ENCODE measurements at places on chromosomes 13 and 19.

DNA sequence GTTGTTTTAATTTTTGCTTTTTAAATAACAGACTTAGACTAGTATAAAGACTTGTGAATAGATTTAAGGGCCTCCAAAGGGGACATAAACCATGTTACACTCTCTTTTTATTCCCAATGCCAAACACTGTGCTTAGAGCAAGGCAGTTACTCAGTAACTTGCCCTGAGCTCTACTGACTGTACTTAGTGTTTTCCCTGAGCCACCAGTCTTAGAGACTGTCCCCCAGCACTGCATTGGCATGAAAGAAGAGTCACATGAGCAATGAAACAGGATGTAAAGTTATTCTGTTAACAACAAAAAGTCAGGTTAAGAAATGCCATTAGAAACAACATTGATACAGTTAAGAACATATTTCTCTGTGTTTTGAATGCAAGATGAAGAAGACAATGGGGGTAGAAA is 187.9 kb downstream of the TBC1D4 start:
- no peak for DNase-seq

DNA sequence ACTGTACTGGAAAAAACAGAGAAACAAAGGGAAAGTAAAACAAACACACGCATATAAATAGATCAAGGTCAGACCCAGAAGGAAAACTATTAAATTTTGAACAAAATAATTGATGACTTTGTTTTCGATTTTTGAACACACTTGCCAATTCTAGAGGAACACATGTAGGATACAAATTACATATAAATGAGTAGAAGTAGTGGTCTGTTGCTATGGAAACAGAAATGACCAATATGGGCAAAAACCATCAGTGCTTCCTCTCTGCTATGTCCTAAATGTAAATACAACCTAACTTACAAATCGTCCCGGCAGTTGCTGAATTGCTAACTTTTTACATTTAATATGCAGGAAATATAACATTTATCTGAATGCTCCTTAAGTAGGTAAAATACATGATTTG is 65.2 kb upstream of the POSTN start:
- no peak for DNase-seq

- DNase-seq, result peak; percentile 54
Observed at GRCh38 chr13:80340651-80341100, 250 bp downstream of the SPRY2 start.

DNA sequence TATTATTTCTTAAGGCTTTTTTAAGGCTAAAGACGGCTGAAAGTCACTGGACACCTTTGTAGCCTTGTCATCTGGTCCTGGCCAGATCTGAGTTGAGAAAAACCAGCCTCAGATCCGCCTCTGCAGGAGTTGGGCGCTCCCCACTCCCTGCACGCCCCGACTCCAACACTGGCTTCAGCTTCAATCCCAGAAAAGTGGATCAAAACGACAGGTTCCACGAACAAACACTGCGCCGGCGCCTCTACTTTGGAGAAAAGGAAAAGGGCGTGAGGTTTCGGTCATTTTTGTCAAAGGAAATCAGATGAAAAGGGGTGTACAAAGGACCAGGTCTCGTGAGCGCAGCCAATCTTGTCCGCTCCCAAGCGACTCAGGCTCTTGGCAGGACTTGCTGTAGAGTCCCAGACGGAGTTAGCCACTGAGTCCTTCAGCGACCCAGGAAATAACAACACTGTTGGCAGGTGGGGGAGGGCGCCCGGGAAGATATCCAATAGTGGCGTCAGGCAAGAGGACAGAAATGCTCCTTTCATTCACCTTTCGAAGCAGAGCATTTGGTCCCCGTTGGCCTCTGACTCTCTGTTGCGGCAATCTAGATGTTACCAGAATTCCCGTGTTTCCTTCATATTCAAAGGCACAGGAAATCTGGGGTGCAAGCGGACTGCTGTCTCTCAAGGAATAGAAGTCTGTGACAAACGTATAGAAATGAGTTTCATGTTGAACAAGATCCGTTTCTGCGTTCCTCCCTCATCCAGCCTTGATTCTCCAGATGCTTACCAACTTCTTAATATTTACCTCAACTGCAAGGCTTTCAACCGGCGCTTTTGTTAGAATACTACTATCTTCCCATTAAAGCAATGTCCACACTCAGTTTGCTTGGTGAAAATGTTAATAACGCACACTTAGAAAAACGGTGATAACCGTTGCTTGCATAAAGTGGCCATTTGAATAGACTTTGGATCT is 1.8 kb upstream of the CCNA1 start:
- DNase-seq, result peak; percentile 62

GRCh38 chr19:54460230-54461005 is 3.2 kb downstream of the LENG9 start:
- DNase-seq, result no peak

DNA sequence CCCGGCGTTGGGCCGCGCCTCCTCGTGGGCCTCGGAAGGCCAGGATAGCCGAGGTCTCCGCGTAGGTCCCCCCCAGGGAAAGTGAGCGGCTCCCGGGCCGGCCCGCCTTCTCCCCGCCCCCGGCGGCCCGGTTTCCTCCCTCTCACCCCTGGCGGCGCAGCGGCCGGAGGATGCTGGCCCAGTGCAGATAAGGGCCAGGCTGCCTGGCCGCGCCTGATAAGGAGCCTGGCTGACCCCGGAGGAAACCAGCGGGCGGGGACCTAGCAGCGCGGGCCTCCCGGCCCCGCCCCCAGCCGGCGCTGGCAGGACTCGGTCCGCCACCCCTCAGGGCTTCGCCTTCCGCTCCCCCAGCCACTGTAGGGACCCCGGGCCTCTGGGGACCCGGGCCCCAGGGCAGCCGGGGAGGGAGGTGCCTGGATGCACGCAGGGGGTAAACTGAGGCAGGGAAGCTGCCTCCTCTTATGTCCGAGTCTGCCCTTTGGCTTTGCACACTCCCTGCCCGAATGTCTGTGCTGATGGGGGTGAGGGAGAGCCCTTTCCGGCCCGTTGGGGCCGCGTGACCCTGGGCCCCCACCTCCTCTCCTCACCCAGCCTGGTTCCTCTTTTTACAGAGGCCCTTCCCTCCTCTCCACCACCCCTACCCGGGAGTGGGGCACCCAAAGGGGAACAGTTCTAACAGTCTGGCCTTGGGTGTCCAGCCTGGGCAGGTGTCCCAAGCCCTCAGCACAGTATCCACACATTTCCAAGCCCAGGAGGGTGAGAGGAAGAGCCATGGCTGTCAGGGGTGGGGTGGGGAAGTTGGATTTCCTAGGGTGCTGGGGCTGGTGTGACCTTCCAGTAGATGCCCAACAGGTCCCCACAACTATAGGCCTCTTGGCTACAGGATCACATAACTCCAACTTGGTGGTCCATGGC is at the start of gene LYL1:
Gene LYL1, minus strand, starts transcription at position 193 of the 915 bp plus-strand sequence. CDS start 1,687 bp downstream, outside the sequence.
- peak; percentile 85 for DNase-seq

DNA sequence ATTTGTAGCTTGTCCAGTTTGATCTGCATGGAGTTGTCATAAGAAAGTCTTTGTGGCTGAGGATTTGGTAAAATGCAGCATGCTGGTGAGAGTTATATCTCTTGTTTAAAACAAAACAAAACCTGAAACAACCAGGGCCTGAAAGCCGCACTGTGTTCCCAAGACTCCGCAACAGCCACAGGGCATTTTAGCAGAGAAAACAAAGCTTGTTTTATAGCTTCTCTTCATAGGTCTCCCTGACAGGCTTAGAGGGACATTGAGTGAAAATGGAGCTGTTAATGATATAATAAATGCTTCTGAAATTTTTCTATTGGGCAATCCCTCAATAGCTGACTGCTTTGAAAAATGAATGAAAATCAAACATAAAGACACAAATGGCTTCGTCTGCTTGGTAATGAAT is 148.7 kb upstream of the RNF113B start:
- peak; percentile 58 for DNase-seq

DNA sequence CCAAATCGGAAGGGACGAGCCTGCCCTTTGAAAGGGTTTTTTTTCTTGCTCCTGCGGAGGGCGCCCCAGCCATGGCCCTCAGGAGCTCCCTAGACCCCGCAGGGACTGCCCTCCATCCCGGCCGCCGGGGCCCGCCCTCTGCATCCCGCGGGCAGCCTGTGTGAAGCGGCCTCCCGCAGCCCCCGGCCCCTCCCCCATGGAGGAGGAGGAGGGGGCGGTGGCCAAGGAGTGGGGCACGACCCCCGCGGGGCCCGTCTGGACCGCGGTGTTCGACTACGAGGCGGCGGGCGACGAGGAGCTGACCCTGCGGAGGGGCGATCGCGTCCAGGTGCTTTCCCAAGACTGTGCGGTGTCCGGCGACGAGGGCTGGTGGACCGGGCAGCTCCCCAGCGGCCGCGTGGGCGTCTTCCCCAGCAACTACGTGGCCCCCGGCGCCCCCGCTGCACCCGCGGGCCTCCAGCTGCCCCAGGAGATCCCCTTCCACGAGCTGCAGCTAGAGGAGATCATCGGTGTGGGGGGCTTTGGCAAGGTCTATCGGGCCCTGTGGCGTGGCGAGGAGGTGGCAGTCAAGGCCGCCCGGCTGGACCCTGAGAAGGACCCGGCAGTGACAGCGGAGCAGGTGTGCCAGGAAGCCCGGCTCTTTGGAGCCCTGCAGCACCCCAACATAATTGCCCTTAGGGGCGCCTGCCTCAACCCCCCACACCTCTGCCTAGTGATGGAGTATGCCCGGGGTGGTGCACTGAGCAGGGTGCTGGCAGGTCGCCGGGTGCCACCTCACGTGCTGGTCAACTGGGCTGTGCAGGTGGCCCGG is 815 bp downstream of the MAP3K10 start:
- peak; percentile 59 for DNase-seq

DNA sequence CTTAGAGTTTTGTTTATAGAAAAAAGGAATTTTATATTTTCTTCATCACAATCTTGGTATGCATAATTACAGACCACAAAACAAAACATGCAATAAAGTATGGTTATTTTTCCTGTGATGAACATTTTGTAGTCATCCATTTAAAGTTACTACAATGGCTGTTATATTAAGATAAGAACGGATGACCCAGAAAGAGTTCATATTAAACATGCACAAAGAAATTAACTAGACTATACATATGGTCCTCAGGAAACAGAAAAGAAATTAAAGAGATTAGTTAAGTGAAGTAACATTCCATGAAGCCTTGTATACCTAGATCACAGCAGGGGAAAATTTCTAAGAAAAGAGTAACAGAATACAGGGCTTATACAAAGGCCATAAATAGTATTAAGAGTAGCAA is 36.8 kb downstream of the RBM26 start:
- no peak for DNase-seq

- no peak for DNase-seq
Observed at GRCh38 chr19:9407827-9408226, 27.5 kb downstream of the ZNF266 start.

All from ELF-1 (cell line).